Memory B cell (primary cell): ENCODE measurements at places on chromosomes 5 and 9.

GRCh38 chr9:99953861-99954507, 47.5 kb downstream of the STX17 start:
- H3K27ac ChIP-seq: no peak overlapping the region
- H3K36me3 ChIP-seq: peaks cover 20% of the 10 kb centered on the region
- peaks cover 3% of the 10 kb centered on the region for H3K4me1 ChIP-seq
- no peak overlapping the region for H3K4me3 ChIP-seq
- H3K27me3 ChIP-seq: no peaks in the 10 kb centered on the region
- DNase-seq: no peak

- H3K27me3 ChIP-seq: peaks cover 26% of the 10 kb centered on the region
- peaks cover 2% of the 10 kb centered on the region for H3K36me3 ChIP-seq
These were observed 18.2 kb downstream of the NR2F1 start for GRCh38 chr5:93601071-93601801.

- no peak for DNase-seq
- peaks cover 11% of the 10 kb centered on the region for H3K4me1 ChIP-seq
- H3K27ac ChIP-seq: no peak overlapping the region
- no peaks in the 10 kb centered on the region for H3K36me3 ChIP-seq
- peak overlapping the region; percentile 62 for H3K4me3 ChIP-seq
These were observed 576 bp downstream of the MAP1B start for GRCh38 chr5:72107901-72108201.

GRCh38 chr5:72530196-72530595, 23.0 kb upstream of the ZNF366 start:
- peaks cover 11% of the 10 kb centered on the region for H3K27me3 ChIP-seq
- no peak for DNase-seq
- H3K4me3 ChIP-seq: no peak overlapping the region
- no peaks in the 10 kb centered on the region for H3K4me1 ChIP-seq
- H3K36me3 ChIP-seq: peaks cover 4% of the 10 kb centered on the region
- no peak overlapping the region for H3K27ac ChIP-seq

GRCh38 chr5:128126241-128126640, 42.7 kb downstream of the SLC12A2 start:
- peaks cover 6% of the 10 kb centered on the region for H3K36me3 ChIP-seq
- H3K4me1 ChIP-seq: peaks cover 5% of the 10 kb centered on the region
- DNase-seq: no peak
- H3K4me3 ChIP-seq: no peak overlapping the region
- H3K27ac ChIP-seq: peak overlapping the region; percentile 35
- no peaks in the 10 kb centered on the region for H3K27me3 ChIP-seq

DNA sequence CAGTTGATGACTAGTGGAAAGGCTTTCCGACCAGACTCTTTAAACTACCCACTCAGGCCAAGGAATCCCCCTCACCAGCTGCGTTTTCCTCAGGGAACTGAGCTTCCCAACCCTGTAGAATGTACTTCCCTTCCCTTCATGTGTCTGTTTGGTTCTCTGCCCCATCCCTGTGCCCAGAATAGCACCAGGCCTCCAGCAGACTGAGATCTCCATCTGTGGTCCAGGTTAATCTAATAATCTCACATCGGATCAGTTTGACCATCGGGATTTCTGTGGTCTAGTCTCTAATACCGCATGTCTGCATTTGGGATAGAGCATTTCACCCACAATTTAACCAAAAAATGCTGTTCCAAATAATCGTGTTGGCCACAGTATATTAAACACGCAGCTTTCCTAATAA, 237.2 kb downstream of the ROR2 start:
- H3K4me1 ChIP-seq: peaks cover 2% of the 10 kb centered on the region
- H3K27ac ChIP-seq: no peak overlapping the region
- no peak for DNase-seq
- H3K4me3 ChIP-seq: peak overlapping the region; percentile 38
- H3K27me3 ChIP-seq: peaks cover 9% of the 10 kb centered on the region
- peaks cover 4% of the 10 kb centered on the region for H3K36me3 ChIP-seq

- DNase-seq: no peak
- no peaks in the 10 kb centered on the region for H3K27me3 ChIP-seq
- H3K4me3 ChIP-seq: no peak overlapping the region
- peaks cover 54% of the 10 kb centered on the region for H3K36me3 ChIP-seq
These were observed 19.2 kb downstream of the NDUFS6 start for GRCh38 chr5:1820381-1820780.

GRCh38 chr9:101628173-101628572, 33.4 kb upstream of the PPP3R2 start:
- H3K27me3 ChIP-seq: peaks cover 5% of the 10 kb centered on the region
- no peak overlapping the region for H3K27ac ChIP-seq
- no peak for DNase-seq
- H3K4me1 ChIP-seq: no peaks in the 10 kb centered on the region
- H3K4me3 ChIP-seq: no peak overlapping the region

DNA sequence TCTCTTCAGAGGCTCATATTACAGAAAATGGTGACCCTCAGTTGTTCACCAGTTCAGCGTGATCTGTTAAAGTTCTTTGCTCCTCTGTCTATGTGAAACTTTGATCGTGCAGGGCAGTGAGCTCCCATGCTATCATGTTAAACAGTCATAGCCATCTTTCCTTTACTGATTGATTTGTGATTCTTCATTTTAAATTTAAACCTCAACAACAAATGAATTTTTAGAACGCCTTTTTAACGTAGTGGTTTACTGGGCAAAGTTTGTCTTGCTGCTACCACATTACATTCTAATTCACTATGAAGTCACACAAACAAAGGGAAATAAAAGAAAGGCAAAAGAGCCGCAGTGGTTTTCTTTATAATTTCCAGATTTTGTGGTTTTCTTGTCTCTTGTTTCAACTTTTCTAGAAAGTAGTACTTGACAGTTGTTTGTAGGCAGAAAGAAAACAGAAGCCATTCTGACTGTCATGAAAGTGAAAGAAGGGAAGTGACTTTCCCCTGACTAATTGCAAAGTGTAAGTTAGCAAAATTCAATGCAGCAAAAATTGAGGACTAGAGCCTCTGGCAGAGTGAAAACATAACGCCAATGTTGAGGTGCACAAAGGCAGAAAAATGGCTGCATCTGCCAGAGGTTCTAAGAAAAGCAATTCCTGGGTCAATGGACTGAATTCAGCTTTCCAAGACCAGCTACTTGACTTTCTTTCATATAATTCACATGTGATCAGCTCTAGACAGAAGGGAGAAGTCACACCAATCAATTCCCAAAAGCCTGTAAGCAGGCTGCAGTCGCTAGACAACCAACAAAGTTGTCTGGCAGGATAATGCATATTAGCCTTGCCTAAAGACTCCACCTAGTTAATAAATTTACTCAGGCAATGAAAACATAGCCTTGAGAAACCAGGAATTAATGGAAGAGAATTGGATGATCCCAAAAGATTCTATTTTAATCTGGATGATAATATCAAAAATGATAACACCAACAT, 7.1 kb upstream of the IFNA6 start:
- H3K27me3 ChIP-seq: peaks cover under 1% of the 10 kb centered on the region
- H3K4me1 ChIP-seq: peaks cover 13% of the 10 kb centered on the region
- H3K36me3 ChIP-seq: peaks cover 3% of the 10 kb centered on the region
- H3K27ac ChIP-seq: no peak overlapping the region
- H3K4me3 ChIP-seq: peak overlapping the region; percentile 34
